ENCODE measurements at places on chromosomes 3 and 15. TPM values are rescaled to one million over a fixed set of nuclear protein-coding genes. Genes with fewer than 3 reads are reported as not detected.

Gene IMPG2
- total RNA-seq, result 0.31 TPM

Gene NOX5
- 0.89 TPM for total RNA-seq

Gene SPINT1
- total RNA-seq, result 138 TPM

Gene ADAMTS9
- total RNA-seq, result 153 TPM

All from ureter (tissue), 1 donor.